NCI-H510A (cell line): ENCODE measurements at places on chromosomes 7 and 10.

DNA sequence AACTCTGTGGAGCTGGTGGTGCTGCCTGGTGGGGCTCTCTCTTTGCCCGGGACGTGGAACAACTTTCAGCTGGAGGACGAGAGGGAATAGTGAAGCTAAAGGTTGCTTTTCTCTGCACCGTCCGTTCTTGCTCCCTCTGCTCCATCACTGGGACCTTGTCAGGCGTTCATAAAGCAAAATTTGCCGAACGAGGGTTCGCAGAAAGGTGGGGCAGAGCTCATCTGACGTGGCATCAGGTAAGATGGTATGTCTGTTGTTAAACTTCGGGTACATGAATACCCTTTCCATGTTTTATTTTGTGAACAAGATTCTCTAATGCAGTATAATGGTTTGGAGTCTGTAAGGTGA lies 416 bp downstream of the BBS9 start:
- DNase-seq: no peak

DNA sequence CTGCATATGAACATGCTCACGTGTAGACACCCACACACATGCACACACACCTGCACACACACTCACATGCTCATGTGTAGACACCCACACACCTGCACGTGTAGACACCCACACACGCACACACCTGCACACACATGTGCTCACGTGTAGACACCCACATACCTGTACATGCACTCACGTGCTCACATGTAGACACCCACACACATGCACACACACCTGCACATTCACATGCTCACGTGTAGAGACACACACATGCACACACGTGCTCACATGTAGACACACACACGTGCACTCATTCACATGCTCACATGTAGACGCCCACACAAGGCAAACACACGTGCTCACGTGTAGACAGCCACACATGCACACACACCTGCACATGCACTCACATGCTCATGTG lies 275.8 kb downstream of the PTPRN2 start:
- DNase-seq: no peak

GRCh38 chr10:102714621-102715455 lies at the start of gene SFXN2:
TSS of gene SFXN2 (plus strand) at chr10:102714636. CDS start at chr10:102726637, 12,001 bp downstream.
- DNase-seq: no peak

DNA sequence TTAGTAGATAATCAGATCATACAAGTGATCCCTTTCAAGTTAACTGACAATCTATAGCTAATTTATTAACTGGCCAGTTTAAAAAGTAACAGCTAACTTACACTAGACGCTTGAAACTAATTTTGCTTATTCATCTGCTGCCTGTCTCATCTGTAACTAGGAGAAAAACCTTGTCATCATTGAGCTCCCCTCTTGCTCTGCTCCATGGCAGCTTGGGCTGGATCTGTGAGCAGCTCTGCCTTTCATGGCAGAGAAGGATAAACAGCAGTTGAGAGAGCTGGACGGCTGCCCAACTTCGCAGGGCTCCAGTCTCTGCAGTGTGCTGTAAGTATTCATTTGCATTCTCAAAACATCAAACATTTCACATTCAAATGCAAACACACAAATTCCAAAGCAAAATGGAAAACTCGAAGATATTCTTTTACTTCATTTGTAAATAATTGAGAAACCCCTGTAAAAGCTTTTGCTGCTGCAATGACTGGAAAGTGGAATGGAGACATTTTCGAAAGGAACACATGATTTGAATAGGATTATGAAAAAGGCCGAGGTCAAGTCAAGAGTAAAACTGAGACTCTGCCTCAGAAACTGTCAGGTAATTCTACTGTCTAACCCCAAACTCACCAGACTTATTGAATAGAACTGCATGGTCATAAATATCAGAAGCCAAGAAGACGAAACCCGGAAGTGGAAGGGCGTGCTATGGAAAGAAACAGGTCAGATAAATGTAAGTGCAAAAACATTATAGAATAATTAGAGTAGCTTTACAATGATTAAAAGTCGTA lies 17.6 kb downstream of the SLC35B4 start:
- DNase-seq: no peak

DNA sequence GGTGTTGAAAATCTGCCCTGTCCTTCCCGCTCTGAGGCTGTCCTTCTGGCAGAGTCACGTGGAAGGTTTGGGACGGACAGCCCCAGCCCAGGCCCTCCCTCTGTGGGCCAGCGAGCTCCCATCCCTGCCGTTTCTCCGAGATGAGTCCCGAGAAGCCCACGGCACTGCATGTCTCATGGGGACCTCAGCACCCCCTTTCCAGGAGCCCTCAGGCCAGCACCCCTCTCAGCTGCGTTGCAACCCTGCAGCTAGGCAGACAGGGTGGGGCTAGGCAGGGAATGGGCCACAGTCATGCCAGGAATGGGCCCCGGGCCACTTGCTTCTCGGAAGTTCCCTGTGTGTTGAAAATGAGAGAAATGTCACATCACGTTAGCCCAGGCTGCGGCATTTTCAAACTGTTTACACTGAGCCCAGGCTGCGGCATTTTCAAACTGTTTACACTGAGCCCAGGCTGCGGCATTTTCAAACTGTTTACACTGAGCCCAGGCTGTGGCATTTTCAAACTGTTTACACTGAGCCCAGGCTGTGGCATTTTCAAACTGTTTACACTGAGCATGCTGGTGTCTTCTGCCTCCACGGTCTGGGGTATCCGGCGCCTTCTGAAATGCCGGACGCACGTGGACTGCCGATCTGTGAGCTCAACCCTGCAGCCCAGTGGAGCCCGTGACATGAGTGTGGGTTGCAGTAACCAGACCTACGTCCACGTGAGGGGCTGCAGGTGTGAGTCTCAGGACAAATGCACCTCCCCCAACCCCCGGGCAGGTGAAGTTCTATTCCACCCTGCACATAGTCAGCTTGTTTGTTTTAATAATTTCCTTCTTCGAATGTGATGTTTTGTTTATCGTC lies 42.6 kb downstream of the FAM20C start:
- DNase-seq: no peak

DNA sequence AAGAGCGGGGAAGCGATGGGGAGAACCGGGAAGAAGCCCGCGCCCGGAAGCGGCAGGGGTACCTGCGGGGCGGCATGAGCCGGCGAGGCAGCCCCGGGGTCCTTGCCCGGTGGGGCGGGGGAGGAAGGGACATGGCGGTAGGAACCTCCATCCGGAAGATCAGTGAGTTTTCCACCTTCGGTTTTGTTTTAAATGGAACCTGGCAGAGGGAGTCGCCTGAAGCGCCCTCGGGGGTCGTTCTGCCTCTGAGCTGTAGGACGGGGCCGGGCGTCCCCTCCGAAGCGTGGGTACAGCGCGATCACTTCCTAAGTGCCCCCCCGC lies 471 bp downstream of the PFKP start:
- no peak for DNase-seq

DNA sequence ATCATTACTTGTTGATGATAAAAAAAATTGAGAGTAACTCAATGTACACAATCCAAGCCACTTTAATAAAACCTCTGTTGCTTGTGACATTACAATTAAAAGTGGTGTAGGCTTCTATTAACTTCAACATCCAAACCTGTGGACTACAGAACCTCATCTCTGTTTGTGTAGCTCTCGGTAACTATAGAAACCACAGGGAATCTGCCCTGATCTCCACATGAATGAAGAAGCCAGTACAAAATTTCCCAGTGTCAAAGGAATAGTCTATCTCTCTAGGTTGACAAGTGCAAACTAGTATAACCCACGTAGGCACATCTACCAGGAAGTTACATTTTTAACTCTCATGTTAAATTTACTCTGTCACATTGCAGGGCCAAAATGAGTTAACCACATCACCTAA lies 204.3 kb downstream of the CHCHD3 start:
- no peak for DNase-seq

GRCh38 chr7:108604307-108605077 lies 34.8 kb downstream of the DNAJB9 start:
- DNase-seq: no peak

- no peak for DNase-seq
Measured at GRCh38 chr7:133983685-133984419, 143.3 kb upstream of the LRGUK start.

GRCh38 chr7:94284104-94284503 lies 110.6 kb upstream of the COL1A2 start:
- no peak for DNase-seq

DNA sequence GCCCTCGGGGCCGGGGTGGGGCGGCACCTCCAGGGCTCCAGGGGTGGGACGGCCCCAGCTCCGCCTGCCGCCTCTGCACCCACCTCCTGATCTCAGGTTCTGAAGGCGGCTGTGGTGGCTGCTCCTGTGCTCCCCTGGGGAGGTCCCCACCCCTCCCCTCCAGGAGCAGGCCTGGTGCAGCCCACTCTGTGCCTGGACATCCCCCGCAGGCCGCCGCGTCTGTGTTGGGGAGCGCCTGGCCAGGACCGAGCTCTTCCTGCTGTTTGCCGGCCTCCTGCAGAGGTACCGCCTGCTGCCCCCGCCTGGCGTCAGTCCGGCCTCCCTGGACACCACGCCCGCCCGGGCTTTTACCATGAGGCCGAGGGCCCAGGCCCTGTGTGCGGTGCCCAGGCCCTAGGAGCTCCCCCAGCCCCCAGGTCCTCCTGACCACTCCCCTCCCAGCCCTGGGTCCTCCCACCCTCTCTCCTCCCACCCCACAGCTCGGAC lies 5.5 kb downstream of the CYP2W1 start:
- DNase-seq: no peak

- DNase-seq: no peak
Measured at GRCh38 chr7:107982918-107983389, 20.0 kb downstream of the LAMB1 start.

DNA sequence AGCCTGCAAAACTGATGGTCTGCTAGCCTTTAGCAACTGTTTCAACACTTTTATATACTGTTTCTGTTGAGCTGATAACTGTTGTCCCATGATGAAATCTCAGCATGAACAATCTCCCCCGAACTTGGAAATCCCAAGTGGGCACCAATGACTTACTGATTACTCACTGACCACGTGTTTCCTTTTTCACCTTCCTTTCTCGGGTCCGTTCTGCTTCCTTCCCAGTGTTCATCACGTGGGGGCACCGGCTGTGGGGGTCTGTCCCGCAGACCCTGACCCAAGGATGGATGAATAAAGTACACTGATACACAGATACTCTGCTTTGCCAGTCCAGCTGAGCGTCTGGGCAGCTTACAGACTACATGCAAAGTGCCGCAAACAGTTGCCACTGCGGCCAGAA lies 39.0 kb upstream of the RASGEF1A start:
- no peak for DNase-seq

DNA sequence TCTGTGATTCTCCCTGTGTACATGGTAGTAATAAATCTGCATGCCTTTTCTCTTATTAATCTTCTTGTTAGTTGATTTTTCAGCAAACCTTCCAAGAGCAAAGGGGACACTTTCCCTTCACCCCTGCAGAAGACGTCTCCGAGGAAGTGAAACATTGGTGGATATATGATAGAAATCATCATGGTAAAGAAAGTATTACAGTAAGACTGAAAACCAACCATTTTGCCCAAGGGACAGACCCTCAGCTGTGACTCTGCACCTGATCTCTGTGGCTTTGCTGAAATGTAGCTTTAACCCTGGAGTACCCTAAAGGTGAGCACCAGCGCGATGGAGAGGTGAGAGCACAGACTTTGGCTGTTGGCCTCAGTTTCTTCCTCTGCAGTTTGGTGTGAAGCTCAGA lies 32.8 kb upstream of the MYO3A start:
- DNase-seq: no peak

DNA sequence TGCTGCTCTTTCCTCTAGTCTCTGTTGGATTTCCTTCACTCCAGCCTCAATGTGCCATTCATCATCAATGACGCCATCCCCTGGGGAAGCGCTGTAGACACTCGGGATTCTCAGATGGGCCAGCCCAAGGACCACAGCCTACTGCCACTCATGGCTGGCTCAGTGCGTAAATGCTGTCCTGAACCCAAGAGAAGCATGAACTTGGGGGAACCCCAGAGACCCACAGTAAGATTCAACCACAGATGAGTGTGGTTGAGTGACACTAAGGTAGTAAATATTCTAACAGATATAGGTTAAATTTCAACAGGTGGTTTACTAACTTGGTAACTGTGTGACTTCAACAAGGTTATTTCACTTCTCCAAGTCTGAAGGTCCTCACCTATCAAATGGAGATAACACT lies 304.1 kb downstream of the GRM8 start:
- DNase-seq: no peak

GRCh38 chr10:52348037-52348564 lies 34.0 kb downstream of the DKK1 start:
- no peak for DNase-seq

DNA sequence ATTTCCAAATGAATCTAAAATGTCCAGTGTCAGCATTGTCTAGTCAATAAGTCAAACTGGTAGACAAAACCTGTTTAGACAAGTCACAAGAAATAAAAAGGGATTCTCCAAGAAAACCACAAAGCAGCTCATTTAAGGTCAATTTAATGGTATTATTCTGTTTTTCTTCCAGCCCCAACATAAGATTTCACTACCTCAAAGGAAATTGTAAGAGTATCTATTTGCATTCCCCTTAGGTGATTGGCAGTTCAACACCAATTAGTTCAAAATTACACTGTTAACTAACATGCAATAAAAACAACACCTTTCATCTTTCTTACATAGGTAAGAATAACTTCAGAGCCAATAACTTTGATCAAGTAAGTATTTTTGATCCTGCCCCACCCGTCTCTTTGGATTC lies 106.3 kb downstream of the RNF32 start:
- no peak for DNase-seq

DNA sequence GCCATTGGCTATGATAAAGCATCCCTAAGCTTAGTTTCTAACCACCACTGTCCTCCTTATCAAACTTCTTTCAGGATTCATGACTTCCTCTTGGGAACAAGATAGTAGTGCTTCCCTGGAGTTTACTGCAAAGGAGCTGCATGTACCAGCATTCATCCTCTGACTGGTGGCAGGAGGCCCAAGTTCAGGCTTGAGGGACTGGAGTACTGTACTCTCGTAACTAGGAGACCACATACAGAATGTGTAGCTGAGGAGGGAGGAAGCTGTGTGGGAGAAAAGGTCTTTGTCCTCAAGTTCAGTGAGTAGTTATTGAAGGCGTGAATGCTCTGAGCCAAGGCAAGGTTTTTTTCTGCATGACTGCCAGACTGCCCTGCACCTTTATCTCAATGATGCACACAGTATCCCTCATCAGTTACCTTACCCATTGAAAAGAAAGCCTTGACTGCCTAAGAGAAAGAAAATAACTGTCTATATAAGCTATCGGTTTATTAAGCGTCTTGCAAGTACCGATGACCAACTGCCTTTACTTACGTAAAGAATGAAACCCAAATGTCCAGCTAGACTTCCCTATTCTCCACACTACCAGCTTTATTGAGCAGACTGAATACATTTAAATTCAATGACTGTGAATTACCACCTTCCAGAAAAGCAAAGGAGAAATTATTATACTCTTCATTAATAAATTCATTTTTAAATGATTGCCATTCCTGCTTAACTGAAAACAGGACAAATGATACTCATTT lies 12.8 kb downstream of the SCRN1 start:
- no peak for DNase-seq

DNA sequence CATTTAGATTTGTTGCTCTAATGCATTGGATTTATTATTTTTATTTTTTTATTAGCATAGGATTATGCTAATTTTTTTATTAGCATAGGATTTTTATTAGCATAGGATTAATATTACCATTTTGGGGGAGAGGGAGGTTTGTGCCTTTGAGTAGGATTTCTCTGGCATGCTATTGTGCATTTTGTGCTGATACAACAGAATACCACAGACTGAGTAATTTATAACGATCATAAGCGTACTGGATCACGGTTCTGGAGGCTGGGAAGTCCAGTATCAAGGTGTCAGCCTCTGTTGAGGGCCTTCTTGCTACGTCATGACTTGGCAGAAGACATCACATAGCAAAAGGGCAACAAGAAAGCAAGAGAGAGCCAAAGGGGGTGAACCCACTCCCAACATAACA lies 187.5 kb downstream of the XPNPEP1 start:
- DNase-seq: no peak
